Naive thymus-derived CD8-positive, alpha-beta T cell (primary cell): ENCODE measurements at places on chromosomes 4 and X. TPM values are rescaled to one million over a fixed set of nuclear protein-coding genes. Genes with fewer than 3 reads are reported as not detected.

GRCh38 chr4:102751941-102752340 is 8.8 kb downstream of the MANBA start:
- H3K4me3 ChIP-seq: no peak overlapping the region
- H3K27me3 ChIP-seq: no peaks in the 10 kb centered on the region
- no peak for DNase-seq
- peaks cover 3% of the 10 kb centered on the region for H3K4me1 ChIP-seq
- peaks cover 9% of the 10 kb centered on the region for H3K36me3 ChIP-seq
- no peak overlapping the region for H3K27ac ChIP-seq

Gene PDGFC
- not detected for polyA plus RNA-seq

Gene NOX1
- not detected for polyA plus RNA-seq

GRCh38 chr4:52755426-52755825 is 4.2 kb upstream of the ERVMER34-1 start:
- H3K27me3 ChIP-seq: peaks cover 48% of the 10 kb centered on the region
- peaks cover 4% of the 10 kb centered on the region for H3K4me1 ChIP-seq
- H3K36me3 ChIP-seq: peaks cover 5% of the 10 kb centered on the region
- no peak overlapping the region for H3K27ac ChIP-seq
- H3K4me3 ChIP-seq: no peak overlapping the region
- no peak for DNase-seq

- H3K4me3 ChIP-seq: no peak overlapping the region
- DNase-seq: no peak
- no peaks in the 10 kb centered on the region for H3K36me3 ChIP-seq
- H3K27me3 ChIP-seq: no peaks in the 10 kb centered on the region
- no peaks in the 10 kb centered on the region for H3K4me1 ChIP-seq
These were observed 33.5 kb upstream of the ELOVL6 start for GRCh38 chr4:110231869-110232268.

Gene KIT
- polyA plus RNA-seq: not detected
